DMS153 (cell line): ENCODE measurements at places on chromosomes 11 and 22.

DNA sequence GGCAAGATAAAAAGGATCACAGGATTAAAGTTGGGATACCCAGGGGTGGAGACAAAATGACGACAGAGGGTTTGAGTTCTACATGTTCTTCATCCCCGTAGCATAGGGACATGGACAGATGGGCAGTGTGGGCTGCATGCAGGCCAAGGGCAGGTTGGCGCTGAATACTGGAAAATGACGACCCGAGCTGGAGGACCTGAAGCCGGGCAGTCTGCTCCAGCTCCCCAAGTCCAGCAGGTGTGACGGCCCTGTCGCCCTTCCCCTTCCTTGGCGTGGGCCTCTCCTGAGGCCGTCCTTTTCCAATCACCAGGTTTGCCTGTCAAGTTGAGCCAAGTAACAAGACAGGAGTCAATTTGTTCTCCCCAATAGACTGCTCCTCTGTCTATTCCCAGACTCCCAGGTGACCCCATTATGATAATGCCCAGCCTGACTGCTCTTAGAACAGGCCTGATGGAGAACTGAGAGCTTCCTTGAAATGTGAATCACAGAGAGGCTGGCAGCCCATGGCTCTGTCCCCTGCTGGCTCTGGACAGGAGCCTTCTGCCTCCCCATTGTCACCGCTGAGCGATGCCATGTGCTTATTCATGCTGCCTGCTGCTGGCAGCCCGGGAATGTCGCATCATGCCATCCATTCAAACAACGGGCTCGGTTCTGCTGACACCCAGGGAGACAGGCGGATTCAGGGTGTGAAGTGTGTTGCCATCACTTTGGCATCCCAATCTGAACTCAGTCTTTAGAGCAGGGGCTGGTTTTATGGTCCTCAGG is 392.1 kb downstream of the NTM start:
- no peak for DNase-seq

DNA sequence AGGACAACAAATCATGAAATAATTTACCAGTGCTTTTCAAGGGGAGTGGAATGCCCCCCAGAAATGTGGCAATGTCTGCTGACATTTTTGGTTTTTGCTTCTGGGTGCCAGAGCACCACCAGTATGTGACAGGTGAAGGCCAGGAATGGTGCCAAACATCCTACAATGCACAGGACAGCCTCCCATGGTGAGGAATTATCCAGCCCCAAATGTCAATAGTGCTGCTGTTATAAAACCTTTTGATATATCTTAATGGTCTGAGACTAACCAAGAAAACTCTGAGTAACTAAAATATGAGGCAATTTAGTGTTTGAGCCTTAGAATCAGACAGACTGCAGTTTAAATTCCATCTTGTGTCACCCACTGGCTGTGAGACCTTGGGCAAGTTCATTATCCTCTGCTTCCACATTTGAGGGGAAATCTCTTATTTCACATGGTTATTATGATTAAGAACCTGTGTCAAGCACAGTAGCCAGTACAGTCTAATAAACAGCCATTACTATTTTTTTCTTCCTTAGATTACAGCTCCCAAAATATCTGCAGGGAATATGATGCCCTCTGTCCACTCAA is 69.5 kb downstream of the AMBRA1 start:
- no peak for DNase-seq

DNA sequence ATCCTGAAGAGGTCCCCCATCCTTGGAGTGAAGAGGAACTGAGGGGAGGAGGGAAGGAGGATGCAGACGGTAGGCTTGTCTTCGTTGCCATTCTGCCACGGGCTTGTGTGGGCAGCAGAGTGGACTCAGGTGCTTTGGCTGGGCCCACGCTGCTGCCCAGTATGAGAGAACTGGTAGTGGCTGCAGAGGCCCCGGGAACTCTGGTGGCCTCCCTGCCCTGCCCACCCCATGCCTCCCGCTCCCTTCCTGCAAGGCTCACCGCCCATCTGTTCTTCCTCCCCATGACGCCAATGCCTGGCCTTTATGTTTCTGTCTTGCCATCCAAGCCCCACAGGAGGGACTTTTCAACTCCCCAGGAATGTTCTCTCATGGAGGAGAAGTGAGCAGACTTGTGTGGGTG is 157.4 kb downstream of the DSCAML1 start:
- no peak for DNase-seq

DNA sequence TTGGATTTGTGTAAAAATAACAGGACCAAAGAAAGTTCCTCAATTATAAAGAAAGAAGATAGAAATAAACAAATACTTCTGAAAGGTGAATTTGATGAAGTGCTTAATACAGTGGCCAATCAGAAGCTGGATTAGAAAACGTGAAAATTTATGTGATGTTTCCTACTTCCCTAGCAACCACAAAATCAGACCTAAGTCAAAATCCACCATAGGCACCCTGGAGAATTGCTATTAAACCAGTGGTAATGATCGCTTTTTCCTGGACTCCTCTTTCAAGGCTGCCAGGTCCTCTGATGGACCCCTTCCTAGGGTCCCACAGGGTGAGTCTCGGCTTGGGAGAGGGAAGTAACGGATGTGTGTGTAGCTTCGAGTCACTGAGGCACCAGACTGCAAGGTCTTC is 9.6 kb downstream of the WT1 start:
- DNase-seq, result no peak

DNA sequence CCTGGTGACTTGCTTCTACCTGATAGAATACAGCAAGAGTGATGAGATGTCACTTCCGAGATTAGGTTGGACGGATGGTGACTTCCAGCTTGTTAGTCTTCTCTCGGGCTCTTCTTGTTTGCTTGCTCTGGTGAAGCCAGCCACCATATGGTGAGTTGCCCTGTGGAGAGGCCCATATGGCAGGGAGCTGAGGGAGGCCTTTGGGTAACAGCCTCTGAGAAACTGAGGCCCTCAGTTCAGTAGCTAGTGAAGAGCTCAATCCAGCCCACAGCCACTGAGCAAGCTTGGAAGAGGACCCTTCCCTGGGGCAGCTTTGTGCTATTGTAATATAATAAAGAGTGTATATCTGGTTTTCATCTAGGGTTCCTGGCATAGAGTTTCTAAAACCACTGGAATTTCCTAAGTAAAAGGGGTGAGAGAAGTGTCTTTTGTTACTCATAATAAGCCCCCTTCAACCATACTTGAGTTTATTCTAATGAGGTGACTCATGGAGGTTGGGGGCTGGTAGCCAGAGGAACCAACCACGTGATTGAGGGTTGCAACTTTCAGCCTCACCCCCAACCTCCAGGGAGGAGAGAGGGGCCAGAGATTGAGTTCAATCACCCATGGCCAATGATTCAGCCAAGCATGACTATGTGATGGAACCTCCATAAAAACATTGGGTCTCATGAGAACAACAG is 8.0 kb upstream of the TPCN2 start:
- no peak for DNase-seq

DNA sequence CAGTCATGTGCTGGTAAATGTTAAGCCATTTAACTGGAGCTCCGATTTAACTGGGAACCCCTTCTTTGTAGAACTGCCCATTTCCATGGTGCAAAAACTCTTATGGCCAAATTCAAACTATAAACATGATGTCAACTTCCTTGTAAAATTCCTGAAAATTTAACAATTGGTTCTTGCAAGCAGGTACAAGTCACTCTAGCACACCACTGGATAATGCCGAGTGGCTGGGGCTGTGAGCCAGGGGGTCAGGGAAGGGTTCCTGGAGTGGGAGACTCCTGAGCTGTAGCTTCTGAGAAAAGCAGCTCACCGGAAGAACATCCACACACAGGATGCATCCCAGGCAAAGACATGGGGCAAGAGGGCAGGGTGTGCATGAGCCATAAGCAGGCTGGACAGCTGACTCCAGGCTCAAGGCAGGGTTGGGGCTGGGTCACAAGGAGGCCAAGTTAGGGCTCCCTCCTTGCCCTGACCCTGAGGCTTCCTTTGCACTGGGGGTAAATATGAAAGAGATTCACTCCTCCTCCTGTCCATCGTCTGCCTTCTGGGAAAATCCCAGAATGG is 18.2 kb downstream of the P2RY2 start:
- DNase-seq, result no peak

DNA sequence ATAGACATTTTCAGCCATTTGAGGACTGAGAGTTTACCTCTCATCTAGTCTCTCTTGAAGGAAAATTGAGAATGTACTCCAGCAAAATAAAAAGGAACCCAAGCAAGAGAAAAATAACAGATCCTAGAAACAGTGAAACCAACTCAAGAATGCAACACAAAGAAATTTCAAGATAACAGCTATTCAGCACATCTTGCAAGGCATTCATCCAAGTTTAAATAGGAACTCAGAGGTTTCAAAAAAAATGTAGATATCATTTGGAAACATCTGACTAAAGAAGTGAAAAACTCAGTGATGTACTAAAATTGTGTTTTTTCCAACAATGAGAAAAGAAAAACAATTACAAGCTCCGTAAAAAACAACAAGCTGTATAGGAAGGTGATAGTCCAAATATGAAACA is 76.4 kb downstream of the TMEM135 start:
- no peak for DNase-seq

DNA sequence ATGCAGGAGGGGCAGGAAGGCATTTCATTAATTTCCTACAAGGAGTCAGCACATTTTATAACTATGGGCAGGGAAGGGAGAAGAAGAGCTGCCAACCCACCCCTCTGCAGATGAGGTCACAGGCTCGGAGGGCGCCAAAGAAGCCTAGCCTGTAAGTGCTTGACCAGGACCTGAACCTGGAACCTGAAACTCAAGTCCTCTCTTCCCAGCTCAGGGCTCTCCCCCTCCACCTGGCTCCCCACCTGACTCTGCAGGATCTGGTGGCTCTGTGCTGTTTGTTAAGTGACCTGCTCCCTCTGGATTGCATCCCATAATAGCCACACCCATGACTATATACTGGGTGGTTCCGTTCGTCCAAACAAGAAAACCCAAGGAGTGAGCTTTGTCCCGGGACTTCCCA is 27.3 kb downstream of the SCGB1A1 start:
- no peak for DNase-seq

DNA sequence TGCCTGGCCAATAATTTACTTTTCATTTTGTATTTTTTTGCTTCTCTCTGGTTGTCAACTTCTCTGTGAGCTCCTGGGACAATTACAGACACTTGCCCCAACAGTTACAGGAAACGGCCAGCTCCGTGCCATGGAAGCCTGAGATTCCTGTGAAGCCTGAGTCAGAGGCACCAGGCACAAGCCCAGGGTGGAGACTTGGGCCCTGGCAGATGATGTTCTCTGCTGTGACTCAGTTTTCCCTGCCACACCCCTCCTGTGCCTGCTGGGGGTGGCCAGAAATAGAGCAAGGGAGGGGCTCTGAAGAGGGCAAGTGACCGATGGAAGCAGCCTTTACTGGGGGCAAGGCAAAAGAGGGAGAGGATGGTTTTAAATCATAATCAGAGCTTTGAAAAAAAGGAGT is 4.9 kb downstream of the ATP5MGL start:
- DNase-seq, result no peak

DNA sequence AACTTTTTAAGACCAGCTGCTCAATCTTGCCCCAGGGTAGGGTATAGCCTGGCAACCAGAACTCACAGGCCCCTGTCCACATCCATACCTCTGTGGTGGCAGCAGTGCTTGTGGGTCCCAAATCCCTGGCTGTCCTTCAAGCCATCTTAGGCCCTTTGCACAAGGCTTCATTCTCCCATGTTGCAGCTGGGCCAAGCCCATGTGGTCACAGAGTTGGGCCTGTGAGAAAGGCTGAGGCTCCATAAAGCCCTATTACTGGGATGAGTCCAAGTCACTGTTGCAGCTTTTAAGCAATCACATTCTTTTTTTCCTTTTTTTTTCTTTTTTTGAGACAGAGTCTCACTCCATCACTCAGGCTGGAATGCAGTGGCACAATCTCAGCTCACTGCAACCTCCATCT is 47.9 kb upstream of the SLC25A1 start:
- no peak for DNase-seq

GRCh38 chr22:27842201-27842600 is 40.6 kb upstream of the MN1 start:
- DNase-seq, result no peak

DNA sequence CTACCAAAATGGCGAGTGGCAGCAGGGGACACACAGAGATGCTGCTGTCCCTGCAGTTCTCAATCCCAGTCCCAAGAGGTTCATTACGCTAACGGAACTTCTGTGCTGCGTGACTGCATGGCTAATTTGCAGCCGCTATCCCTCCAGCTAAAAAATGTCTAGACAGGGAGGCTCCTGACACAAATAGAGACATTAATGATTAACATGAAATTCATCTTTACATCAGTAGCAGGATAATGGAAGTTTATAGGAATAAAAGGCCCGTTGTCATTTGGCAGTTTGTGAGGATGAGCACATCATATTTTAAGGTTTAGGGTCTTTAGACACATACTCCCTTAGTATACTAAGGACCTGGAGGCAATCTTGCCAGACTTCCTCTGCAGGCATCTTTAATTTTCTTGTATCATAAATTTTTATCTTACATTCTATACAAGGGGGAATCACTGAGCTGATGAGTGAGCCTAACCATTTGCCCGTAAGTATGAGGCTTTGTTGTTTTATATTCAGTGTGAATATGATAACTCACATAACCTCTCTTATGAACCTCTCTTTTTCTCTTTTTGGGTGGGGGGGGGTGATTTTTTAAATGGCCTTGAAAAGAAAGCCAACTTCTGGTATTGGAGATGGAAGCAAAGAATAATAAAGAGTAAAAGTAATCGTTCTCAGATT is 99.8 kb upstream of the OR9G4 start:
- DNase-seq, result no peak

GRCh38 chr11:64516226-64516625 is 74.8 kb upstream of the SLC22A12 start:
- no peak for DNase-seq

GRCh38 chr22:22605074-22605404 is 39.4 kb upstream of the GGTLC2 start:
- DNase-seq, result no peak
